ENCODE measurements at places on chromosomes 1 and 21.

GRCh38 chr21:28069450-28069923, 923.2 kb downstream of the LTN1 start:
- H3K4me3 ChIP-seq: no peak overlapping the region
- H3K27me3 ChIP-seq: peaks cover 4% of the 10 kb centered on the region
- H3K27ac ChIP-seq: no peak overlapping the region

- no peak overlapping the region for H3K4me3 ChIP-seq
- H3K4me1 ChIP-seq: peaks cover 3% of the 10 kb centered on the region
- no peaks in the 10 kb centered on the region for H3K36me3 ChIP-seq
- H3K27ac ChIP-seq: no peak overlapping the region
These were observed 74.3 kb upstream of the TRABD2B start for GRCh38 chr1:48071513-48071912.

DNA sequence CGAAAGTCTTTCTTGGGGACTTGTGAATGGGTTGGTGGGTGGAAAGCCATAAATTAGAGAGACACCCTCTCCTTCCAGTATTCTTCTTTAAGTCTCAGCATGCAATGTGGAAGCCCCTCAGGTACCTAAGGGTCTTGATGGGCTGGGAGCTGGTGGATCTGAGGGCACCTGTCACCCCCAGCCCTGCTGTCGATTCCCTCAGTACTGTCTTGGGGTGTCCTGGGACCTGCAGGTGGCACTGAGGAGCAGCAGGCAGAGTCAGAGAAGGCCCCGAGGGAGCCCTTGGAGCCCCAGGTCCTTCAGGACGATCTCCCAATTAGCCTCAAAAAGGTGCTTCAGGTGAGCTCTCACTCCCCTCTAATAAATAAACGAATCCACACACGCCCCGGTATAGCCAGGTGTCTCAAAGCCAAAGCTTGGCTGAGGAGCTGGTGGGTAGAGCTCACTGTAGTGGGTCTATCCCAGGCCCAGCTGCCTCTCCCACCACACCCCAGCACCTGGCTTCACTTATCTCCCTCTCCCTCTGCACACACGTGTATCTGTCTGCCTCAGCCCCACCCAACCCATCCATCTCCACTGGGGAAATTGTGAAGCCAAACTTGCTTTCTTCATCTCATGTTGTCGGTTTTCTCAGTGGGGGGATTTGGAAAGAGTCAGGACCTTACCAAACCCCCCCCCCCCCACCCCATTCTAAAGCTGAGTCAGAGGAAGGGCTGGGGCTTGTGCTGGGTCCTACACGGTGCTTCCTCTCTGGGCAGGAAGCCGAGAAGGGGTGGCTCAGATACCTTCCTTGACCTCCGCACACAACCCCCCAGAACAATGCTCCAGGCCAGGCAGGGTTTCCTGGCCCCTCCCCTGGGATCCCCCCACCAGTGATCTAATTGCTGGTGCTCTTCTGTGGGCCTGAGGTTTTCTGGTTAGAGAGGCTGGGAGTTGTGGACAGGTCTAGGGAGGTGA, 1.6 kb downstream of the ADAM15 start:
- no peaks in the 10 kb centered on the region for H3K27me3 ChIP-seq
- DNase-seq: peak; percentile 36
- H3K27ac ChIP-seq: no peak overlapping the region
- H3K4me3 ChIP-seq: peak overlapping the region; percentile 82

DNA sequence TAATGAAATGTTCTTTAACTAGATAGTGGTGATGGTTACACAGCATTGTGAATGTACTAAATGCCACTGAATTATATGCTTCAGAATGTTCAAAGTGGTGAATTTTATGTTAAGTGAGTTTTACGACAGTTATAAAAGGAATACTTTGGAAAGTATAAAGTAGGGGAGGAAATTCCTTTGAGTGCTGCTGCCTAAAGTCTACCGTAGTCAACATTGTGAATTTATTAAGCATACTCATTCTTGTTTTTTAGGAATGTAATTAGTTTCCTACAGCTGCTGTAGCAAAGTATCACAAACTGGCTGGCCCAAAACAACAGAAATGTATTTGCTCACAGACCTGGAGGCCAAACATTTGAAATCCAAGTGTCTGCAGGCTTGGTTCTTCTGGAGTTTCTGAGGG, 73.0 kb downstream of the SWT1 start:
- no peaks in the 10 kb centered on the region for H3K4me1 ChIP-seq
- H3K36me3 ChIP-seq: peaks cover 3% of the 10 kb centered on the region
- no peaks in the 10 kb centered on the region for H3K27me3 ChIP-seq

- H3K36me3 ChIP-seq: no peaks in the 10 kb centered on the region
- H3K4me3 ChIP-seq: no peak overlapping the region
- H3K27ac ChIP-seq: no peak overlapping the region
- no peak for DNase-seq
These were observed 110.8 kb downstream of the TSEN15 start for GRCh38 chr1:184162281-184162680.

- DNase-seq: peak; percentile 70
- H3K4me1 ChIP-seq: peaks cover 29% of the 10 kb centered on the region
- H3K36me3 ChIP-seq: no peaks in the 10 kb centered on the region
- peak overlapping the region; percentile 94 for H3K27ac ChIP-seq
- H3K27me3 ChIP-seq: no peaks in the 10 kb centered on the region
- peak overlapping the region; percentile 88 for H3K4me3 ChIP-seq
These were observed 9.8 kb upstream of the TSPAN2 start for GRCh38 chr1:115098979-115099692.

- no peak overlapping the region for H3K27ac ChIP-seq
- DNase-seq: no peak
- no peak overlapping the region for H3K4me3 ChIP-seq
- no peaks in the 10 kb centered on the region for H3K27me3 ChIP-seq
- H3K4me1 ChIP-seq: peaks cover 7% of the 10 kb centered on the region
- H3K36me3 ChIP-seq: no peaks in the 10 kb centered on the region
These were observed 155.6 kb upstream of the SOD1 start for GRCh38 chr21:31503939-31504338.

GRCh38 chr1:33140153-33141149, 41.4 kb downstream of the TRIM62 start:
- H3K27ac ChIP-seq: no peak overlapping the region
- H3K4me3 ChIP-seq: no peak overlapping the region
- H3K4me1 ChIP-seq: peaks cover 9% of the 10 kb centered on the region
- H3K27me3 ChIP-seq: no peaks in the 10 kb centered on the region
- no peak for DNase-seq

DNA sequence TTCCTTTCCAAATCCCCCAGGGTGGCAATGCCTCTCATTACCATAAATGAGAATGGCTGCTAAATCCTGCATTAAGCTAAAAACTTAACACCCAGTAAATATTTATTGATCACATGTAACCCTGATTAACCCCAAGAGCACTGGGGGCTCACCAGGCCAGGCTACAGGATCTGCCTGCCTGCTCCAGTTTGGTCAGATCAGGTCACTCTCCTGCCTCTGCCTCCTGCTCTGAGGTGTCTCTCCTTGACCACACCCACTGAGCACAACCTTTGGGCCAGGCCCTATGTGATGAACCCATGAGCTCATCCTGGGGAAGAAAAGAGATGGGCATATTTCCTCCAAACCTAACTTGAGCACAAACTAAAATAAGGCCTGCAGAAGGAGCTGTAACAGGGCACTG, 93.5 kb downstream of the TRABD2B start:
- no peaks in the 10 kb centered on the region for H3K27me3 ChIP-seq
- H3K27ac ChIP-seq: no peak overlapping the region
- H3K4me1 ChIP-seq: no peaks in the 10 kb centered on the region
- no peaks in the 10 kb centered on the region for H3K36me3 ChIP-seq

DNA sequence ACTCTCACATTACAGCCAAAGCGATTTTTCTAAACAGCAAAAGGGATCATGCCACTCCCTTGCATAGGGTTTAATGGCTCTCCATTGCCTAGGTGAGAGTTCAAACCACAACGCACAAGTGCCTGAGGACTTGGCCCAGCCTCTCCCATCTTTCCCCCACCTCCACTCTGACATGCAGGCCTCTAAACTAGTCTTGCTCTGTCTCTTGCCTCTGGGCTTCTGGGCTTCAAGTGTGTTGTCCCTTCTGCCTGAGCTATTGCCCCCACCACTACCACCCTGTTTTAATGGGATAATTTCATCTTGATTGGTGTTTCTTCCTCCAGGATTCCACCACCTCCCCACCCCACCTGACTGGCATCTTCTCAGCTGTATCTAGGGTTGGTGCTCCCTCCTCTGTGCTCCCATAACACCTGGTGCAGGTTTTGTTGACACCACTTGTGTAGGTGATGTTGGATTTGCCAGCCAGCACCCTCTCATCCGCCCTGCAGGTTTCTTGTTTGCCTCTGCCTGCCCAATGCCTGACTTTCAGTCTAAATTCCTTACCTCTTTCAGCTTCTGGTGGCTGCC, 2.7 kb upstream of the ZBTB21 start:
- H3K27me3 ChIP-seq: peaks cover 5% of the 10 kb centered on the region
- H3K27ac ChIP-seq: no peak overlapping the region
- peaks cover 8% of the 10 kb centered on the region for H3K4me1 ChIP-seq
- peaks cover 10% of the 10 kb centered on the region for H3K36me3 ChIP-seq
- no peak overlapping the region for H3K4me3 ChIP-seq

- peaks cover 18% of the 10 kb centered on the region for H3K36me3 ChIP-seq
- H3K27me3 ChIP-seq: no peaks in the 10 kb centered on the region
- DNase-seq: no peak
- peaks cover 5% of the 10 kb centered on the region for H3K4me1 ChIP-seq
- H3K27ac ChIP-seq: no peak overlapping the region
These were observed 11.6 kb downstream of the KCNAB2 start for GRCh38 chr1:6057170-6057845.

GRCh38 chr1:240763771-240764170, 151.8 kb upstream of the GREM2 start:
- H3K36me3 ChIP-seq: no peaks in the 10 kb centered on the region
- H3K27ac ChIP-seq: no peak overlapping the region
- no peaks in the 10 kb centered on the region for H3K27me3 ChIP-seq
- DNase-seq: no peak
- H3K4me3 ChIP-seq: no peak overlapping the region

GRCh38 chr1:98210064-98210463, 289.2 kb upstream of the DPYD start:
- no peaks in the 10 kb centered on the region for H3K36me3 ChIP-seq
- no peaks in the 10 kb centered on the region for H3K27me3 ChIP-seq
- H3K27ac ChIP-seq: no peak overlapping the region
- no peaks in the 10 kb centered on the region for H3K4me1 ChIP-seq

DNA sequence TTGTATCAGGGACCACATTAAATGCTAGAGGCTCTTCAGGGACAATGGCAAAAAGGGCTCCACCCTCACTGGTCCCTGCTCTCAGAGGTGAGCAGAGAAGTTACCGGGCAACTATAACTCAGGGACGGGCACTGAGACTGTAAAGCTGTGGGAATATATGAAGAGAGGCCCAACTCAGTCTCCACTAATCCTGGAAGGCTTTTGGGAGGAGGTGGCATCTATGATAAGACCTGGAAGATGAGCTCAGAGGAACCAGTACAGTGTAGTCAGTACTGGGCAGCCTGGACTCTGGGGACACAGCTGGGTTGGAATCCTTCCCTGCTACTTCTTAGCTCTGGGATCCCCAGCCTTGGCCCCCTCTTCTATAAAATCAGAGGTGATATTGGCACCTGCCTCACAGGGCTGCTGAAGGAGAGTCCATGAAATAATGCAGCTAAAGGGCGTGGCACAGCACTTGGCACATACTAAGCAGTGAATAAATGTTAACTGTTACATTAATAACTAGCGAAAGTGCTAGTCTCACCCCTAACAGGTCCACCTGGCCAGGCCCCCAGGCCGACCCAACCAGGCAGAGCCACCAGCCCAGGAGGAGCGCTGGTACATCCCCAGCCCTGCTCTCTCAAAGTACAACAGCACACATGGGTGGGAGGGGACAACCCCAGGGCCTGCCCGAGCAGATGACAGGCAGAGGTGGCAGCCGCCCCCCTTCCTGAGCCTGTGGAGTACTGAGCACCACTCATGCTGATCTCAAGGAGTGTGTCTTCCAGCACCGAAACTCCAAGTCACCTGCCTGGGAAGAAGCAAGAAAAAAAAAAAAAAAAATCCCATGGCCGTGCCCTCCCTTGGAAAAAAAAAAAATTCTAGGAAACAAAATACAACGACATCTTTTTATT, 62.7 kb downstream of the CASZ1 start:
- H3K27ac ChIP-seq: no peak overlapping the region
- peaks cover 10% of the 10 kb centered on the region for H3K4me1 ChIP-seq
- no peak overlapping the region for H3K4me3 ChIP-seq
- no peaks in the 10 kb centered on the region for H3K27me3 ChIP-seq

DNA sequence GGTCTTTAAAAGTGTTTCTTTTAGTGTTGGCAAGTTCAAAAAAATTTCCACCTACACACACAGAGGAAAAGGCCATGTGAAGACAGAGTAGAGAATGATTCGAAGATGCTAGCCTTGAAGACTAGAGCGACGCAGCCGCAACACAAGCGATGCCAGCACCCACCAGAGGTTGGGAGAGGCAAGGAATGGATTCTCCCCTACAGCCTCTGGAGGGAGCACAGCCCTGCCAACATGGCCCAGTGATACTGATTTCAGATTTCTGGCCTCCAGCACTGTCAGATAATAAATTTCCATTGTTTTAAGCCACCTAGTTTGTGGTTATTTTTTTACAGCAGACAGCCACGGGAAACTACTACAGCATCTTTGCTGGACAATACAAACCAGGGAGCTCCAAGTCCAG, 6.9 kb upstream of the ADAR start:
- peaks cover 72% of the 10 kb centered on the region for H3K4me1 ChIP-seq
- H3K4me3 ChIP-seq: no peak overlapping the region
- no peaks in the 10 kb centered on the region for H3K27me3 ChIP-seq
- no peak for DNase-seq
- H3K27ac ChIP-seq: peak overlapping the region; percentile 79

- DNase-seq: no peak
- H3K27me3 ChIP-seq: no peaks in the 10 kb centered on the region
- H3K27ac ChIP-seq: no peak overlapping the region
- H3K4me3 ChIP-seq: no peak overlapping the region
- H3K4me1 ChIP-seq: no peaks in the 10 kb centered on the region
These were observed 9.6 kb downstream of the TMEM9 start for GRCh38 chr1:201144701-201145100.

DNA sequence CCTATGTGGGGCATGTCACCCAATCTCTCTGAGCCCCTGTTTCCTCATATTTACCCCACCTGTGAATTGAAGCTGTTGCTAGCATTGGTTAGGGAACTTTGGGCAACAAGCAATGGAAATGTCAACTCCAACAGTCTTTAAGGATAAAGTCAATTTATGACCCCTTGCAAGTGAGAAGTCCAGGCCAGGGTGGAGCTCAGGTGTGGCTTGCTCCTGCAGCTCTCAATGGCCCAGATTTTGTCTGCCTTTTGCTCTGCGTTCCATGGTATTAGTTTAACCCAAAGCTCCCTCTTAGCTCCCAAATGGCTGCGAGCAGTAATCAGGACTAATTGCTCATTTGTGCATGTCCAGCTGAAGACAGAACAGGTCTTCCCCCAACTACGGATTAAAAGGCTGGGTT, 70.4 kb upstream of the ABCG1 start:
- no peak overlapping the region for H3K27ac ChIP-seq
- no peaks in the 10 kb centered on the region for H3K27me3 ChIP-seq
- H3K4me3 ChIP-seq: no peak overlapping the region
- H3K4me1 ChIP-seq: peaks cover 7% of the 10 kb centered on the region

Measured in activated naive CD8-positive, alpha-beta T cell treated with anti-CD3 and anti-CD28 coated beads for 36 hours (primary cell).